ENCODE measurements at places on chromosomes 7 and 10. TPM values are rescaled to one million over a fixed set of nuclear protein-coding genes. Genes with fewer than 3 reads are reported as not detected.

DNA sequence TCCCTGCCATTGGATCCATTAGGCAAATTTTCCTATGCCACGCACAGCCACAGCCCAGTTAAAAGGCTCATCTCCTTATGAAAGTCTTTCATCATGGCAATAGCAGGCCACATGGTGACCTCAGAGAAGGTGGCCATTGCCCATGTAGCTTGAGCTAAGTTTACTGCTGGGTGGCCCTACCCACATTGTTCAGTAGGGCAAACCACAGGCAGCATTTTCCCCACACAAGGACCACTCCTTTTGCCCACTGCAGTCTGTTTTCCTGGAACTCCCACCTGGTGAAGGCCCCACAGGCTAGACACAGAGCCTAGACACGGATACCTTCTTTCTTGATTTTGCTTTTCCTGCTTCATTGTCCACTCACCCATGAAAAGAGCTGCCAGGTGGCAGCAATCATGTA is 101.5 kb upstream of the NPVF start:
- no peak overlapping the region for H3K4me3 ChIP-seq
- H3K36me3 ChIP-seq = no peaks in the 10 kb centered on the region
- H3K4me1 ChIP-seq = no peaks in the 10 kb centered on the region
- DNase-seq = no peak
- H3K27ac ChIP-seq = no peak overlapping the region

DNA sequence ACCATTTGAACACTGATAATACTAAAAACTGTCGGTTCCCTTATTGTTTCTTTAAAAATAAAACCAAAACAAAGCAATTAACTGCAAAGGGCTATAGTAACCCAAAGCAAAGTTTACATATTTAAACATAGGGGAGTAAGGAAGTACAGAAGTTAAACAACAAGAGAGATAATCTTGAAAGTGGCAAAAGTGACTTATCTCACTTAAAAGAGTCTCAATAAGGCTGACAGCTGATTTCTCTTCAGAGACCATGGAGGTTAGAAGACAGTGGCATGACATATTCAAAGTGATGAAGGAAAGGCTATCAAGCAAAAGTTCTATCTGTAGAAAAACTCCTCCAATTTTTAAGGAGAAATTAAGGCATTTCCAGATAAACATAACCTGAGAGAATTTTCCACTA is 233.5 kb upstream of the HDAC9 start:
- no peak overlapping the region for H3K4me3 ChIP-seq
- H3K4me1 ChIP-seq = no peaks in the 10 kb centered on the region
- no peak for DNase-seq
- no peaks in the 10 kb centered on the region for H3K27me3 ChIP-seq
- no peaks in the 10 kb centered on the region for H3K36me3 ChIP-seq

DNA sequence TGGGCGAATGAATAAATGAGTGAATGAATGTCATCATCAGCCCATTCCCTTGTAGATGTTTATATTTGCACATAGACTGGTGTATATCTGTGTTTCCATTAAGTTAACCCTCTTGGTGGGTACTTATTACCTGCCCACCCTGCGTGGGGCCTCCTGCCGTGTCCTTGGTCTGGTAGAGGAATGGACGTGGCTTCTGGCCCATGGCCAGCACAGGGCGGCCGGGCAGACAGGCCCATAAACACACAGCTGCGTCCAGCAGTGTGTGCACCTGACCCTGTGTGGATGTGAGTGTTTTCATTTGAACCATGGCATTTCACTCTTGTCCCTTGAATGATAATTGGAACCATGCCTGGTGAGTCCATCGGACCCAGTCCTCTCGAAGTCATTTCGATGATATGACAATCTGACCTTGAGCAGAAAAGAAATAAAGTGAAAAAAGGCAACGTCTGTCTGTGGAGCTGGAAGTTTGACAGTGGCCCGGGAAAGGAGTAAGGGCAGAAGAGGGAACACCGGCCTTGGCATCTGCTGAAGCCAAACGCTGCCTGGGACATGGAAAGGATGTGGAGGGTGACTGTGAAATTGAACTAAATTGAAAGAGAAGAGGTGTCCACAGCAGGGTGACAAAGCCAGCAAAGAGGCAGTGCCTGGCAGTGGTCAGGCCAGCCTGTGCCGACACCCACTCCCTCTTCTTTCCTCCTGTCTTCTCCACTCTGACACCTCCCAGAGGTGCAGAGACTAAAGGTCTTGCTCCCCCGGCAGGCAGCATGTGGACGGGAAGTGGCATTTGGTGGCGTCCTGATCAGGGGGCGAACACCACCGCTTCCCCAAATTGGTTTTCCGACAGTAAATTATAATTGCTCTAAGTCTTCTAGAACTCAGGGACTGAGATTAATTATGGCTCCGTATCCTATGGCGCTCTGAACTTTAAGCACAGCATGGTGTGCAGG is 199.0 kb upstream of the ZMIZ1 start:
- no peaks in the 10 kb centered on the region for H3K27me3 ChIP-seq
- H3K36me3 ChIP-seq = no peaks in the 10 kb centered on the region

DNA sequence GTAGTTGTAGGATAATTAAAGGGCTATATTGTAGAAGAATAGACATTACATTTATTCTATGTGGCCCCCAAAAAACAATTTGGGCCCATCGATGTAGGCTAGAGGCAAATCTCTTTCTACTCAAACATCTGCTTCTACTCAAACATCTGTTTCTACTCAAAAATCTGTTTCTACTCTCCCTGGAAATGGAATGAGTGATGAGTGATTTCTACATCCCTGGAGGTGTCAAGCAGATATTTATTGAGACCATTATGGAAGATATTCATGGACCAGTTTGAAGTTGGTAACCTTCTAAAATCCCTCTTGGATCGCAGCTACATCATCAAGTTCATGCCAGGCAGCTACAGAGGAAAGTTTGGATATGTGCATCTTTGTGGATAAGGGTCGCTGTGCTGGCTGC is 5.1 kb upstream of the PLPP4 start:
- no peaks in the 10 kb centered on the region for H3K4me1 ChIP-seq
- H3K36me3 ChIP-seq = no peaks in the 10 kb centered on the region
- DNase-seq = no peak
- no peak overlapping the region for H3K4me3 ChIP-seq
- peaks cover 10% of the 10 kb centered on the region for H3K27me3 ChIP-seq

- H3K4me1 ChIP-seq = no peaks in the 10 kb centered on the region
- H3K36me3 ChIP-seq = peaks cover 15% of the 10 kb centered on the region
- no peaks in the 10 kb centered on the region for H3K27me3 ChIP-seq
- H3K4me3 ChIP-seq = no peak overlapping the region
These were observed 34.2 kb downstream of the PUS7 start for GRCh38 chr7:105487579-105488571.

- DNase-seq = no peak
- no peaks in the 10 kb centered on the region for H3K4me1 ChIP-seq
- no peak overlapping the region for H3K4me3 ChIP-seq
These were observed 98.3 kb downstream of the CTTNBP2 start for GRCh38 chr7:117774943-117775342.

DNA sequence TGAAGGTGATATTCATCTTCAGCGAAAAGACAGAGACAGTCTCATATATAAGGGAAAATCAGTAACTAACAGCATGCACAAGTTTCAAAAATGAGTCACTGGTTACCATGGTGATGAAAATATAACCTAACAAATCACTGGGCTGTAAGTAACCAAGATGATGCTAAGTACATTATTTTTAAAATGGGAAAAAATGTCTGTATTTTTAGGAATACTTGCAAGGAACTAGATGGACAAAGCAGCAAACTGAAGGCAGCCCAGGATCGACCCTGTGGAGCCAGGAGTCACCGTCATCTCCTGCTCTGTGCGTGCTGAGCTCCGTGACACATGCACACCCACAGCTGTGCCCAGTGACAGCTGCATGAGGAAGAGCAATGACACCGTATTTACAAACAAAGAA is 137.3 kb downstream of the ELMO1 start:
- H3K27ac ChIP-seq = peak overlapping the region; percentile 47
- H3K27me3 ChIP-seq = no peaks in the 10 kb centered on the region
- no peak for DNase-seq
- no peaks in the 10 kb centered on the region for H3K36me3 ChIP-seq

- H3K36me3 ChIP-seq = no peaks in the 10 kb centered on the region
- no peak overlapping the region for H3K4me3 ChIP-seq
- H3K27me3 ChIP-seq = no peaks in the 10 kb centered on the region
- DNase-seq = no peak
- H3K4me1 ChIP-seq = no peaks in the 10 kb centered on the region
These were observed 61.9 kb upstream of the OPN4 start for GRCh38 chr10:86592413-86592812.

- H3K27ac ChIP-seq = no peak overlapping the region
- peaks cover 4% of the 10 kb centered on the region for H3K4me1 ChIP-seq
- H3K27me3 ChIP-seq = no peaks in the 10 kb centered on the region
- peaks cover 14% of the 10 kb centered on the region for H3K36me3 ChIP-seq
- no peak overlapping the region for H3K4me3 ChIP-seq
These were observed 283.4 kb upstream of the AOAH start for GRCh38 chr7:37007691-37008090.

GRCh38 chr10:71857934-71858890 is 7.2 kb upstream of the PSAP start:
- no peak overlapping the region for H3K4me3 ChIP-seq
- no peaks in the 10 kb centered on the region for H3K36me3 ChIP-seq
- peak; percentile 86 for DNase-seq

- H3K36me3 ChIP-seq = no peaks in the 10 kb centered on the region
- H3K27me3 ChIP-seq = no peaks in the 10 kb centered on the region
- H3K4me1 ChIP-seq = no peaks in the 10 kb centered on the region
- no peak overlapping the region for H3K27ac ChIP-seq
- H3K4me3 ChIP-seq = peak overlapping the region; percentile 53
These were observed 741 bp downstream of the GPR85 start for GRCh38 chr7:113085781-113086390.

GRCh38 chr10:121618906-121619305 is 20.7 kb upstream of the FGFR2 start:
- H3K4me1 ChIP-seq = no peaks in the 10 kb centered on the region
- H3K4me3 ChIP-seq = no peak overlapping the region
- no peak overlapping the region for H3K27ac ChIP-seq
- DNase-seq = peak; percentile 5
- no peaks in the 10 kb centered on the region for H3K27me3 ChIP-seq

DNA sequence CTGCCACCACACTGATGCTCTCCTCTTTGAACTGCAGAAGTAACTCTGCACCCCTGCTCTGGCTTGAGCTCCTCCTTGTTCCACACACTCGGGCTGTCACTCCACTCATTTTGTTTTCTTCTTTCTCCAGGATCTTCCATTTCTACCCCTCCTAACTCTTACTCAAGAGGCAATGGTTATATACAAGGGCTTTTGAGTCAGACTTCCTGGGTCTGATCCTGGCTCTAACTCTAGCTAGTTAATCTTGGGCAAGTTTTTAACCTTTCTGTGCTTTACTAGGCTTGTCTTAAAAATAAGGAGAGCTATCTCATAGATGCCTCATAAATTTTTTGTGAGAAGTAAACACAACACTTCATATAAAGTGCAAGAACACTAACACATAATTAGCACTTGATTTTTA is 45.3 kb upstream of the GNAI1 start:
- H3K4me3 ChIP-seq = no peak overlapping the region
- DNase-seq = no peak
- H3K27me3 ChIP-seq = no peaks in the 10 kb centered on the region
- peaks cover 7% of the 10 kb centered on the region for H3K4me1 ChIP-seq

DNA sequence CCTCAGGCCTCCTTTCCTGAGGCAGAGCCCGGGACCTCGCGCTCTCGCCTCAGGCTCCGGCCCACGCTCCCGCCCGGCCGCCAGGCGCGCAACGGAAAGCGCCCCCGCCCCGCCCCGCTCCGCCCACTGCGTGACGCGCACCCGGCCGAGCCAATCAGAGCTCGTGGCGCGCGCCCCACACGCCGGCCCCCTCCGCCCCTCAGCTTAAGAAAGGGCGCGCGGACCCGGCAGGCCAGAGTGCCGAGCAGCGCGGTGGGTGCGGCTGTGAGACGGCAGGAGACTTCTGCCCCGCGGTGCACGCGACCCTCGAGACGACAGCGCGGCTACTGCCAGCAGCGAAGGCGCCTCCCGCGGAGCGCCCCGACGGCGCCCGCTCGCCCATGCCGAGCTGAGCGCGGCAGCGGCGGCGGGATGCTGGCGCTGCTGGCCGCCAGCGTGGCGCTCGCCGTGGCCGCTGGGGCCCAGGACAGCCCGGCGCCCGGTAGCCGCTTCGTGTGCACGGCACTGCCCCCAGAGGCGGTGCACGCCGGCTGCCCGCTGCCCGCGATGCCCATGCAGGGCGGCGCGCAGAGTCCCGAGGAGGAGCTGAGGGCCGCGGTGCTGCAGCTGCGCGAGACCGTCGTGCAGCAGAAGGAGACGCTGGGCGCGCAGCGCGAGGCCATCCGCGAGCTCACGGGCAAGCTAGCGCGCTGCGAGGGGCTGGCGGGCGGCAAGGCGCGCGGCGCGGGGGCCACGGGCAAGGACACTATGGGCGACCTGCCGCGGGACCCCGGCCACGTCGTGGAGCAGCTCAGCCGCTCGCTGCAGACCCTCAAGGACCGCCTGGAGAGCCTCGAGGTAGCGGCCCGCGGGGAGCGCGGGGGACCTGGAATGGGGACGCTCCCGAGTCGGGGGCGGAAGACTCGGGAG is at the start of gene NPTX2:
Gene NPTX2, plus strand, starts transcription at position 235 of the 909 bp plus-strand sequence. Its CDS starts 177 bp downstream, at position 412.
- peaks cover 7% of the 10 kb centered on the region for H3K4me1 ChIP-seq
- H3K36me3 ChIP-seq = no peaks in the 10 kb centered on the region
- peak; percentile 72 for DNase-seq
- no peak within 1 kb of the TSS for H3K27ac ChIP-seq

Gene CCL24
- 4.8 TPM for total RNA-seq

Gene VWA2
- total RNA-seq = 15.5 TPM

Gene INSYN2A
- total RNA-seq = 0.14 TPM

Gene SPDYE1
- not detected for total RNA-seq

Gene SPAM1
- not detected for total RNA-seq

Gene LRGUK
- 0.49 TPM for total RNA-seq

Gene TDRD1
- 0.14 TPM for total RNA-seq

Gene ELMO1
- total RNA-seq = 53.8 TPM

Gene FLNC
- total RNA-seq = 7.7 TPM

Data from upper lobe of right lung (tissue), 1 donor.